KBM-7 (cell line): ENCODE measurements at places on chromosomes 13 and 19.

DNA sequence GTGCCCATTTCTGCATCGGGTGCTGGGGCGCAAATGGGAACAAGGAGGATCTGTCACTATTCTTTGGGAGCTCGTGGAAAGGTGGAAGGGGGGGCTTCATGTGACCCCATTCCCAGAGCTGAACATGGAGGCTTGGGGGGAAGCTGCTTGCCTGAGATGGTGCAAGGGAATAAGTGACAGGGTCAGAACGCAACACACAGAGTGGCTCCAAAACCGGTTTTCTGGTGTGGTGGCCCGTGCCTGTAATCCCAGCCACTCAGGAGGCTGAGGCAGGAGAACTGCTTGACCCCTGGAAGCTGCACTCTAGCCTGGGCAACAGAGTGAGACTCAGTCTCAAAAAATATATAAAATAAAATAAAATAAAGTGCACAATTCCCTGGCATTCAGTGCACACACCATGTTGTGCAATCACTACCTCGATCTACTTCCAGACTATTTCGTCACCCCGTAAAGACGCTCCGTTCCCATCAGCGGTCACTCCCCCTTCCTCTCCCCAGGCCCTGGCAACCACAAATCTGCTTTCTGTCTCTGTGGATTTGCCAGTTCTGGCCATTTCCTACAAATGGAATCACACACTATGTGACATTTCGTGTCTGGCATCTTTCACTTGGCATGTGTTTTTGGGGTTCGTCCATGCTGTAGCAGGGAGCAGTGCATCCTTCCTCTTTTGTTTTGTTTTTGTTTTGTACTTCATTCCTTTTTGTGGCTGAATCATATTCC is 18.2 kb upstream of the COMP start:
- peak; percentile 76 for DNase-seq

- peak; percentile 92 for DNase-seq
Observed at GRCh38 chr19:49473868-49474541, at the start of gene FLT3LG. FLT3LG (plus strand) TSS chr19:49474215; CDS start chr19:49474640, 425 bp downstream.

- DNase-seq, result no peak
Observed at GRCh38 chr13:47407808-47408207, 511.0 kb upstream of the HTR2A start.

DNA sequence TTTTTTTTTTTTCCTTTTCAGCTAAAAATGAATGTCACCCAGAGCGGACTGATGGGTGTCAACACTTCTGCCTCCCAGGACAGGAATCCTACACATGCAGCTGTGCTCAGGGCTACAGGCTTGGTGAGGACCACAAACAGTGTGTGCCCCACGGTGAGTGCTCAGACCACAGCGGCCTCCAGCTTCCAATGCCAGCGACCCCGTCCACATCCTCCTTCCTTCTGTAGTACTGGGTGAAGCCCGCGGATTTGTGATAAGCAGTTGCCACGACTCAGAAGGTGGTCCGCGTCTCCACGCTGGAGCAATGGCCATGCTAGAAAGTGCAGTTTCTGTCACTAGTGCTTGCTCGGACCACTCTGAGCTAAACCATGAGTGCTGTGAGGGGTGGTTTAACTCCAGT is 6.0 kb downstream of the PROZ start:
- DNase-seq, result no peak

GRCh38 chr19:38683393-38684077 is 36.1 kb downstream of the ACTN4 start:
- DNase-seq, result peak; percentile 77

GRCh38 chr13:26847281-26847680 is 86.7 kb upstream of the GPR12 start:
- no peak for DNase-seq

DNA sequence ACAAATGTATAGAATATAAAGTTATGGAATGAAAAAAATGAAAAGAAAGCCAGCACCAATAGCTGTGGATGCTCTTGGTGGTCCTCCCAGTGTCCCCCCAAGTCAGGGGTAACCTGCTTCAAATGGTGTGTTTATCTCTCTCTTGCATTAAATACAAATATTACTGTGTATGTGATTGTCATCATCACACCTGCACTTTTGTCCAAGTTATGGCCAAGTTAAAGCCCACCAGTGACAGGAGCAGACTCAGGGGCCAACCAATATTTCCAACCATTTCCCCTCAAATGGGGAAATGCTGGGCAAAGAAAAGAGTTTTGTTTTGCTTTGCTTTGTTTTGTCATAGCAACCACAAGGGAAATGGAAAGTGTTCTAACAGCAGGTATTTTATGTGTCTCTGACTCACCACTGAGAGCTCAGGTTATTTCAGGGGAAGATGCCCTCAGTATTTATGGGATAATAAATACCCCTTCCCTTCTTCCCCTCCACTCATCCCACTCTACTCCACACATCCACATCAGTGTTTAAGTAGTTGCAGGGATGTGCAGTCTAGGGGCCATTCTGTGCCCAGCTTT is 133.6 kb downstream of the COL4A1 start:
- DNase-seq, result no peak

DNA sequence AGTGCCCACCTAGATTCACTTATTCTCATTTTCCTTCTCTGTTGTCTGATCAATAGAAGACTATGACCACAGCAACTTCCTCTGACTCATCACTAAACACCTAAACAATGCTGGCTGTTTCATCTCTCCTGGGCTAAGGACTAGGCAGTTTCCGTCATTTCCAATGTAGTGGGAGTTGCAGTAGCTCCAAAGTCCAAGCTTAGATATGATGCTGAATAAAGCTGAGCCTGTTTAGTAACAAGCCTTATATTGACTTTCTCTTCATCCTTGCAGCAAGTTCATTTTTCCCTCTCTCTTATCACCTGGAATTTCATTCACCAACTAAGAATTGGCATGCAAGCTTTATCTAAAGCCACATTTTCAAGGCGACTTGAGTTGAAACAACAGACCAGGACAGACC is 53.5 kb upstream of the PCDH9 start:
- no peak for DNase-seq

- DNase-seq, result no peak
Observed at GRCh38 chr19:16585808-16586476, 13.7 kb upstream of the SLC35E1 start.
